Cortex of kidney (tissue), 1 donor: ENCODE measurements at places on chromosomes 6 and 20.
A peak's percentile ranks its signal among the peaks of the same experiment; 100 is the strongest.

DNA sequence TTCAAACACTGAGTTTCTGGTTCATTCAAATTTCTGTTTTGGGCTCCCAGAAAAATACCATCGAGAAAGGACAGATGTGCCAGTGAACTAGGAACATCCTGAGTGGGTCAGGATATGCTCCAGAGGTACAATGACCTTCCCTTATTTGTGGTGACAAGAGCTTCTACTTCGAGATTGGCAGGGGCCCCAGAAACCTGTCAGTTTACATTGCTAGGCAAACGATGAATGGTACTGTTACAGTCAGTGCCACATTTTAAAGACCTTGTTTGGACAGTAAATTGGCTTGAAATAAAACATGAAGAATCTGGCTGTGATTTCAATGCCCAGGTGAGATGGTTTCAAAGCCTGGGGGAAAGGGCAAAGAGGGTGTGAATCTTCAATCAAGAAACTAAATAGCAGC, 454.5 kb upstream of the ID4 start:
- no peak for DNase-seq

DNA sequence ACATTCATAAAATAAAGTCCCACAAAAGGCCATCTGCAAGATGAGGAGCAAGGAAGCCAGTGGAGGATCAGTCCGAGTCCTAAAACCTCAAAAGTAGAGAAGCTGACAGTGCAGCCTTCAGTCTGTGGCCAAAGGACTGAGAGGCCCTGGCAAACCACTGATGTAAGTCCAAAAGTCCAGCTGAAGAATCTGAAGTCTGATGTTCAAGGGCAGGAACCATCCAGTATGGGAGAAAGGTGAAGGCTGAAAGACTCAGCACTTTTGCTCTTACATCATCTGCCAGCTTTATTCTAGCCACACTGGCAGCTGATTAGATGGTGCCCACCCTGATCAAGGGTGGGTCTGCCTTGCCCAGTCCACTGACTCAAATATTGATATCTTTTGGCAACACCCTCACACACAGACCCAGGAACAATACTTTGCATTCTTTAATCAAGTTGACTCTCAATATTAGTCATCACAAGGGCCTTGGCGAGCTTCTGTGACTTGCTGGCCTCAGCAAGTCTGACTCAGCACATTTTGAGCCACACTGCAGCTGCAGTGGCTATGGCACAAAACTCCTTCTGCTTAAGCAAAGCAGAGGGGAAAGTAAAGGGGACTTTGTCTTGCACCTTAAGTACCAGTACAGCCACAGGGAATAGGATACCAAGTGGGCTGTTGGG, 1370.3 kb upstream of the CITED2 start:
- DNase-seq = no peak

DNA sequence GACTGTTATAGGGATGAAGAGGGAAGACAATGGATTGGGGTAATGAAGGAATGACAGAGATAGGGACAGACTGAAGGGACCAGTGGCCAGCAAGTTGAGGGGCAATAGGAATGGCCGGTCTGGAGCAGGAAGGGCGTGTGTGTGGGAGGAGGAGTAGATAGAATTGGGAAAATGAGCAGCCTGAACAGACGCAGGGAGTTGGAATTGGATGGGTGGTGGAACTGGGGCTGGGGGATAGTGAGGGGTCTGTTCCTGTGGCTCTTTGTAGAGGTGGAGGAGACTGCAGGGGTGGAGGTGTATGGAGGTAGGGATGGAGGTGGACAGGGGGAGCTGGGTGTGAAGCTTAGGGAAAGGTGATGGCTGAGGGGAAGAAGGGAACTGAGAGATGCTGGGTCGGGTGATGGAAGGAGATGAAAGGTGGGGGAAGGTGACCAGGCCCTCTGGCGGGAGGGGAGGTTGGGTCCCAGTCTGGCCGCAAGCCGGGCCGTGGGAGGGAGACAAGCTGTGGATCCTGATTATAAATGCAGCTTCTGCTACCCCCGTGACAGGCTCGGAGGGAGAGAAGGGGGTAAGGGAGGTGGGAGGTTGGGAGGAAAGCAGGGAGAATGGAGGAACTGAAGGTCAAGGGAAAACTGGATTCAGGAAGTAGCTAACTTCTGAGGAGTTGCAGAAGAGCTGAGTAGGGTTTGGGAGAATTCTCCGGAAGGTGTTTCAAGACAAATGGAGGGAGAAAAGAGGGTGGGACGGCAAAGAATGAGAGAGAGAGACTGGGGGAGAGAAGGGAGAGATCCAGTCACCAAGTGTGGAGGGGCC, 5.2 kb downstream of the SYNGAP1 start:
- DNase-seq = no peak

DNA sequence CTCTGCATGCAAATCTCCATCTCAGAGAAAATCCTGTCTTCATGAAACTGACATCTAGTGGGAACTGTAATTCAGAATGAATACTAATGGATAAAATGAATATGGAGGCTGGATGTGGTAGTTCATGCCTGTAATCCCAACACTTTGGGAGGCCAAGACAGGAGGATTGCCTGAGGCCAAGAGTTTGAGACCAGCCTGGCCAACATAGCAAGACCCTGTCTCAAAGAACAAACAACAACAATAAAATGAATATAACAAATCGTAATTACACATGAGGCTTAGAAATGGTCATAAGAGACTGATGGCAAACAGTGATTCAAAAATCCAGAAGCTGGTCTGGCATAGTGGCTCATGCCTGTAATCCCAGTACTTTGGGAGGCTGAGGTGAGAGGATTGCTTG, 44.6 kb upstream of the DSN1 start:
- no peak for DNase-seq

DNA sequence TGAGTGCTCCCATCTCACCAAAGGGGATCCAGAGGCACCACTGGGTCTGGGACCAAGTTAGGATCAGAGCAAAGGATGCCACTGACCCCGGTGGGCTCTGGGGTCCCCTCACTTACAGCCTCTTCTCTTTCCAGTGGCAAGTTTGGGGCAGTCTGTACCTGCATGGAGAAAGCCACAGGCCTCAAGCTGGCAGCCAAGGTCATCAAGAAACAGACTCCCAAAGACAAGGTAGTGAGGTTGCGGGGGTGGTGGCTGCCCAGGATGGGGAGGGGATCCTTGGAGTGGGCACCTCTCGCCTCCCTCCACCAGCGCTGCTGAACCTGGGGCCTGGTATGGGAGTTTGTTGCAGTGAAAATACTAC, 4.9 kb downstream of the MYLK2 start:
- no peak for DNase-seq

GRCh38 chr20:54366669-54367344, 108.6 kb upstream of the DOK5 start:
- no peak for DNase-seq

DNA sequence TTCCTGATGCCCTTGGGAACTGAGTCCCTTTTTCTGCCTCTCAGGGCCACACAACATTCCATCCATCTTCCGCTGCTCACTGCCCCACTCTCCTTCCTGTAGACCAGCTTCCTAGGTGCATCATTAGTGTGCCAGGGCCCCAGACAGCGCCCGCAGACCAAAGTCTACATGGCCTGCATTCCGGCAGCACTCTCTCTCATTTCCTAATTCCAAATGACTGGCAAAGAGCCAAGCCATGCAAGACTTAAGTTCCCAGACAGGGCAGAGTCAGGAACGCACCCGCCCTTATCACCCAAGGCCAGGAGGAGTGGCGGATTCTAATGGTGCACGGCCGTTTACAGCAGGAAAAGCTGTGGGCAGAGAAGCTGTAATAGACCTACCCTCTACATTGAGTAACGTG, 159.8 kb upstream of the ARID1B start:
- peak; percentile 7 for DNase-seq

GRCh38 chr6:92538275-92538674, 881.1 kb downstream of the EPHA7 start:
- no peak for DNase-seq

- DNase-seq = no peak
Measured at GRCh38 chr6:116088946-116089345, 11.7 kb upstream of the NT5DC1 start.

DNA sequence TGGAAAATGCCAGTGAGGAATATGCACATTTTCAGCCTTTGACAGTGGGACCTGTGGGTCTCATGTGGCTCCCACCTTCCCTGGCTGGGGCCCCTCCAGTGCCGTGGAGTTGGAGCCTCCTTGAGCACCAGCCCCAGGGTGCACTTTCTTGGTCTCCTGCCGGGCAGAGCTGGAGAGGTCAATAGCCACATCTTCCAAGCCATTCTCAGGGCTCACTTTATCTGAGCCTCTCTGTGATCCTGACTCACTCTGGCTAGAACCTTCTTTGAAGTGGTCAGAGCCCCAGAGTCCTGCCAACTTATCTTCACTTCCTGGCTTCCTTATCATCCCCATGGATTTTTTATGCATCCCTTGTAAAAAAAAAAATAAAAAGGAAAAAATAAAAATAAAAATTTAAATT, 5.7 kb downstream of the VSX1 start:
- no peak for DNase-seq

- no peak for DNase-seq
Measured at GRCh38 chr6:13932785-13933184, 8.0 kb downstream of the RNF182 start.

DNA sequence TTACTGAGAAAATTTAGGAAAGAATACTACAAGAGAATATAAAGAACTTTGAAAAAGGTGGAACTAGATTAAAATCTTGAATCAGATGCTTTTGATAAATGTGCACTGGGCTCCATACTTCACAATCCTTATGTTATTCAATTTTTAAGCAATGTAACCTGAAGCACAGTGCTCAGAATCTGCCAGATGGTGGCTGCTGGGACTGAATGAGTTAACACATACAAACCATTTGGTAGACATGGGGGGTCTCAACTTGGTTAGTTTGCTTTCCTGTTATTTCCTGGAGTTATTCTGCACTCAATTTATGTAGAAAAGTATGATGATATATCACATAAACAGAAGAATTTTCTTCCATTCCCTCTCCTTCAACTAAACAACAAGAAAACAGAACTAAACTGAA, 326.5 kb downstream of the RNGTT start:
- no peak for DNase-seq

- no peak for DNase-seq
Measured at GRCh38 chr20:32443386-32443974, 85.3 kb downstream of the ASXL1 start.

- no peak for DNase-seq
Measured at GRCh38 chr20:46809706-46810360, 84.8 kb upstream of the EYA2 start.

GRCh38 chr6:163583558-163583957, 169.0 kb downstream of the QKI start:
- DNase-seq = no peak

DNA sequence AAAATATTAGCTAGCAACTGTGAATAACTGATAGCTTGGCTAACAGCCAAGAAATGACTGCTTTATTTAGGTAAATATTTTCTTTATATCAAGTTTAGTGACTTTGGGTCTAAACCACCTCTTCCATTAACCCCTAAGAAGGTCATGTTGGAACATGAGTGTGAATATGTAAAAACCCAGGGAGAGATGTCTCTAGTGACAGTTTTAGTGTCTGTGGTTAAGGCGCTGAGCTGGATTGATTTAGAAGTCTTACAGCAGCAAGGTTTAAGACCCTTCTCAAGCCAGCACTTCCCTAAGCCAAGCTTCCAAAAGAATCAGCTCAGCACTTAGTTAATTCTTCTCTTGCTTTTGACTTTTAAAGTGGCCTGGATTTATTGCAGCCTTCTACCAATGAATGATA, 11.4 kb upstream of the SIRT5 start:
- DNase-seq = no peak

GRCh38 chr6:14349507-14349906, 231.9 kb downstream of the CD83 start:
- DNase-seq = no peak

GRCh38 chr20:10040070-10040975, 5.5 kb downstream of the ANKEF1 start:
- no peak for DNase-seq

DNA sequence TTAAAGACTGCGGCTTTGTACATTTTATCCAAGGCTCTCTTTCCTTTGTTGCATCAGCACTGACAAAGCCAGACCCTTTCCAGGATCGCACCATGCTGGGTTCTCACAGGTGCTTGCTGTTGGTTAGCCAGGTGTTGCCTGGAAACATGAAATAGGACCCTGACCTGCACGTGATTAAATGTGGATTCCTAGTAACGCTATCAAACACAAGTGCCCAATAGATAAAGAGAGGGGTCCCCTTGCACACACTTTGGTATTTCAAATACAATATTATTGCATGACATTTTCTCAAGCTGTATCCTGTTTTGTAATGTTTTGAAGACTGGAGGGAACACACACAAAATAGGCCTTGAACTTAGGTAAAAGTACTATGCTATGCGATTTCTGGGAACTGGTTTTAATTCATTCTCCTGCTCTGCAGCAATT, 73.3 kb downstream of the AKAP12 start:
- DNase-seq = no peak

GRCh38 chr20:32116079-32116521, 6.6 kb downstream of the TM9SF4 start:
- DNase-seq = no peak

DNA sequence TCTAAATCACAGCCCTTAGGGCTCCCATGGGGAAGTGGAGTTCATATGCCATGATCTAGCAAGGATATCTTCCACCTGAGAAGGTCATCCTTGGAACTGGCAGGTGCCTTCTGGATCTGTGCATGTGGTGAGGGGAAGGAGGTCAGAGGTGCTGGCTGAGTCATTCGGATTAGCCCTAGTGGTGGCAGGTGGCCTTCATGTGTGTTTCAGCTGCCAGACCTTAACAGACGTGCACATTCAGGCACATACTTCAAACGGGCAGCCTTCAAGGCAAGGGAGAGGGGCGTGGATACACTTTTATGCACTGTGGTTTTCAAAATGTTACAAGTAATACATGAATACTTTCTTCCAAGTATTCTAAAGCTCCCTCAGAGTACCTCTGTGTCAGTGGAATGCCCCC, 51.2 kb downstream of the BMP6 start:
- DNase-seq = no peak
